ENCODE measurements at places on chromosomes 13 and 19.

DNA sequence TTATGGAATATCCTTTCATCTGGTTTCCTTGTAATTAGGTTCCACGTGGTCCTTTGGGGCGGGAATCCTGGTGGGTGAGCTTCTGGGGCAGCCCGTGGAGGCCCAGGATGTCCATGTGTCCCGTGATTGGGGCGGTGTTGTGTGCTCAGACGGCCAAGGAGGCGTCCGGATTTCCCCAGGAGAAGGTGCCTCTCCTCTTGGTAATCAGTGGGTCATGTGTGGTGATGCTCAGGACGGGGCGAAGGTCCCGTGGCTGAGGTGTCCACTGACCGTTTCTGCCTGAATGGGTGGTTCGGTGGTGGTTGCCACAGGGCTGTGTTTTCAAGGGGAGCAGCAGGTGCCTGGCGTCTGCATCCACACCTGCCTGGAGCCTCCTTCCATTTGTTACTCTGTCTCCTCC, 52.2 kb upstream of the F7 start:
- DNase-seq: no peak

GRCh38 chr19:13024951-13025697, 29.8 kb downstream of the NFIX start:
- DNase-seq: no peak

- DNase-seq: no peak
These were observed 1.5 kb upstream of the MED25 start for GRCh38 chr19:49816590-49816989.

DNA sequence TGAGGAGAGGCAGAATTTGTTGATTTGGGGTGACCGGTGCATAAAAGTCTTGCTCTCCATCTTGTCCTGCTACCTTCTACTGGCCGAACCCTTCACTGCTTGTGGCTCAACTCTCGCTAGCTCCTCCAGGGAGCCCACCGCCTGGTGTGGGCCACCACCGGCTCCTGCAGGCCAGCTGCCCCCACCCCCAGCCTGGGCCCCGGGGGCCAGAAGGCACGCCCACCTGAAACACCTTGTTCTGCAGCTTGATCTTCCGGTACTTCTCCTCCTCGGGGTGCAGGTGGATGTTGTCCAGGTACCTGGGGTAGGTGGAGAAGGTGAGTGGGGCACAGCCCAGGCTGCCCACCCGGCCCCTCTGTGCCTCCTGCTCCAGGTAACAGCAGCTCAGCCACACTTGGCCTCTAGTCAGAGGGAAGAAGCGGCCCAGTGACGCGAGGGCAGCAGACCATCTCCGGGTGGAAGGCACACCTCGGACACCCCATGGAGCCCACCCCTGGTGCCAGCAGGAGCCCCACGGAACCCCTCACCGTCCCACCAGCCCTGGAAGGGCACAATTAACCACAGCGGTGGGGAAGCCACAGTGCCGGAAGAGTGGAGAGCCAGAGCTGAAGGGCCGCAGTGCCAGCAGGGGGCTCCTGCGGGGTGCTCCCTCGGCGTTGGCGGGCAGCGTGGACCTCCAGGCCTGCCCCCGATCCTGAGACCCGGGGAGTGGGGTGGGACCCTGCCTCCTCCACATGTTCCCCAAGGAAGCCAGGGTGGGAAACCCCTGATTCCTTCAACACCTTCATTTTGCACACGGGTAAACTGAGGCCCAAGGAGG, 10.1 kb downstream of the UBXN6 start:
- DNase-seq: no peak
